BJ (cell line): ENCODE measurements at places on chromosomes 1 and 21. TPM values are rescaled to one million over a fixed set of nuclear protein-coding genes. Genes with fewer than 3 reads are reported as not detected.

The RSPO1 gene
- polyA plus RNA-seq = 0.04 and 0.05 TPM in 2 replicates

The TBX19 gene
- polyA plus RNA-seq = 2.3 and 3.0 TPM in 2 replicates

The OR2T3 gene
- polyA plus RNA-seq = not detected in 2 replicates

DNA sequence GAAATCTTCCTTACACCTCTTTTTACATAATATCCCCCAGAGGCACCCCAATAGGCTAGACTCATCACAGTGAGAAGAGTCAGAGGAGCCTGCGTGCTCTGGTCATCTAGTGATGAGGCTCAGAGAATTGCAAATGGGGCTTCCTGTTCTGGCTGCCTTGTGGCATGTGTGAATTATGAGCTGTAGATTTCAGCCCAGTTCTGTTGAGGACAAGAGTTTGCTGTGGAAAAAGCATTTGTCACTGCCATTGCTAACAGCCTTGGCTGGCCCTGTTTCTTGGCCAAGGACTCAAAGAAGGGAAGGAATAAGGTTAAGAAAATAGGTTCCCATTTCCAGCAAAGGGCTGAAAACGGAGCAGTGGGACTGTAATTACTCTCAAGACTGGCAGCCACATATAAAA, 30.7 kb downstream of the MRAP start:
- no peak for DNase-seq

DNA sequence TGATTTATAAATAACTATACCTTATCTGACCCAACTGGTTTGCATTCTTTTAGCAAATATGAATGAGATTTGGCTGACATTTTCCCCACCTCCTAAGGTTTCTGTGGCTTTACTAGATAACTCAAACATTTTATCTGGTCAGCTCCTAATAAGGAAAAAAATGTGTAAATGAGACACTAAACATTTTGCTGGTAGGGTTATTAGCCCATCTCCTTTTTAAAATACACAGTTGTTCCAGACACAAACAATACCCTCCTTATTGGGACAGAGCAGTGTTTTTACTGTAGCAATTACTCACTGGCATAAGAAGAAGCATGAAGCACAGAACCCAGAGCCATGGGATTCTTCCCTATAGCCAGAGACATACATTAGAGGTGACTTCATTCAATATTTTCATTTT, 53.8 kb upstream of the NUF2 start:
- no peak for DNase-seq

DNA sequence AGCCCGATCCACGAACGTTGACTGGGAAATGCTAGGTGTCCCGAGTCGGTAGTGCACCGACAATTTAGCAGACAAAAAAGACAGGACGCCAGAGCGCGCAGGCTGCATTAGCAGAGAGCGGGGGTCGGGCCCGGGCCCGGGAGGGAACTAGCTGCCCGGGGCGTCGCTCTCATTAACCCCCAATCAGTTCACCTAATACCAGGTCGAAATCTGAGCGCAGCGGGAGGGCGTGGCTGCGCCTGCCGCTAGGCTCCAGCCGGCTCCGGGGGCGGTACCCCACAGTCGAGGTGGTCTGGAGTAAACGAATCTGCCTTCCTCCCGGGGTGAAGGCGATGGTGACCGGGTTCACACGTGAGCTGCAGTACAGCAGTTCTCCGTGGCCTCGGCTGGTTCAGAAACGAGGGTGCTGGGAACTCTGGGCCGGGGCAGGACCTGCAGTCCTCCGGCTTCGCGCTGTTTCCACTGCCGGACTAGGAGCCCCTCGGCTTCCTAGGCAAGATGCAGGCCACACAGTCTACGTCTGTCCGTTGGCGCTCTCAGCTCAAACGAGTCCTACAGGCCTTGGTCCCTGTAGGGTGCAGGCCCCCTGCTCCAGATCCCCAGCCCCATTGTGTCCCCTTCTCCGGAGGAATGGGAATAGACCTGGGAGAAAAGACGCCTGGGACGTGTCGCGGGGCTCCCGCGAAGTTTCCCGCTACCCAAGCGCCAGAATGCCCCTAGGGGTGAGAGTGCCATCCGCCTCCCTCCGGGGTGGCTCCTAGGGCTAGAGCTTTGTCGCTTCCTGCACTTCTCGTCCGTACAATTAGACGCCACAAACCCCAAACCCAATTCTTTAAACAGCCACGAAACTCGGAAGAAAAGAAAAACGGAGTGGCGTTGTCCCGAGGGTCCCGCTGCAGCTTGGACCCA, 2.0 kb downstream of the GFI1 start:
- no peak for DNase-seq

- DNase-seq = no peak
These were observed 2.3 kb downstream of the C1orf87 start for GRCh38 chr1:60071296-60071695.

The PTPN22 gene
- polyA plus RNA-seq = 0.02 and 0.06 TPM in 2 replicates

The PIAS3 gene
- polyA plus RNA-seq = 30.0 and 38.0 TPM in 2 replicates

DNA sequence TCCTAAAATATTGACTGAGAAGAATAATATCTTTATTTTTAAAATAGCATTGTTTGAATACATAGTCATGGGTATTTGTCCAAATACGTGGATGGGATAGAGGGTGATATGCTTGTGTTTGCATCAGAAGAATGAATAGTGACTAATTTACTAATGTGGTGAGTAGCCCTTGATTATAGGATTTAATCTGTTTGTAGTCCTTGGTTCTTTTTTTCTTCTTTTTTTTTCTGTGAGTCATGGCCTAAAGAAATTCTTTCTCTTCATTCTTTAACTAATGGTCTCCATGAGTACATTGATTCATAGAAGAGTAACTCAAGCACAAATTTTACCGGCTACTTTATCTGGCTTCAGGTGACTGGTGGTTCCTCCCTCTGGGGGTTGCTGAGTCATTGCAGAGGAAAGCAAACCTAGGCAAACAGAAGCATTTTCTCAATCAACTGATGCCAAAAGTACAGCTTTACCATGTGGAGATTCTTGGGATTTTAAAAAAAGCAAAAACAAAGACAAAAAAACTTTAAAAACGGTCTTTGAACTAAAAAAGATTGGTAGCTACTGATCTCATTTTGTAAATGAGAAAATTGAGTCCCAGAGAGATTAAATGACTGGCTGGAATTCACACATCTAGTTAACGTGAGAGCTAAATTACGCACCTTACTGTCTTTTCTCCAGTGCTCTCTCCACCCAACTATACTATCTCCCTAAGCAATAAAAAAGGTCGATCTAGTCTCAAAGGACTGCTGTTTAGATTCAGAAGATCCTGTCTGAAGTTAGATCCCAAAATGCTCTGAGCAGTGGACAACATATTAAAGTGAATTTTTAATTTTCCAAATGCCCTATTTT, 40.5 kb downstream of the AK5 start:
- DNase-seq = peak; percentile 66

The ZSWIM5 gene
- 0.07 and 0.15 TPM in 2 replicates for polyA plus RNA-seq

The LAD1 gene
- not detected in 2 replicates for polyA plus RNA-seq
